ENCODE measurements at places on chromosomes 7 and 10.
A peak's percentile ranks its signal among the peaks of the same experiment; 100 is the strongest.

GRCh38 chr10:7560519-7560918 lies 106.2 kb downstream of the ITIH5 start:
- no peak for DNase-seq

DNA sequence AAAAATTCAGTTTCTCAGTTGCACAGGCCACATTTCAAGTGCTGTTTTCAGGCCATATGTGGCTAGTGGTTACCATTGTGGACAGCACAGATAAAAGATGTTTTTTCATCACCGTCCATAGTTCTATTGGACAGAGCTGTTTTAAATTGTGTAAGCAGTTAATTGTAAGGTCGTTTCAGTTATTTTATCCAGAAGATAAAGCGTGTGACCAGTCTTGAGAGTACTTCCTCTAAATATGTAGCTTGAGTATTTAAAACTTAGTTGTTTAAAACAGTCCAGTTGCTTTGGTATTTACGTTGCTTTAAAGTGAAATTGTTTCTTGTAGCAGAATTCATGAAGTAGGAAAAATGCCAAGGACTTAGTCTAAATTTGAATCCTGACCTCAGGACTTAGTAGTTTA lies 66.9 kb downstream of the ZNRF2 start:
- DNase-seq = no peak

DNA sequence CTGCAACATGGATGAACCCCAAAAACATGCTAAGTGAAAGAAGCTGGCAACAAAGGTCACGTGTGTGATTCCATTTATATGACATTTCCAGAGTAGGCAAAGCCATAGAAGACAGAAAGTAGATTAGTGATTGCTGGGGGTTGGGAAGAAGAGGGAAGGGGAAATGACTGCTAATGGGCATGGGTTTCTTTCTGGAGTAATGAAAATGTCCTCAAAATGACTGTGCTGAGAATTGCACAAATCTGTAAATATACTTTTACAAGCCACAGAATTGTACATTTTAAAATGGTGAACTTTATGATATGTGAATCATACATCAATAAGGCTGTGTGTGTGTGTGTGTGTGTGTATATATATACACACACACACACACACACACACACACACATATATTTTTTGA lies 15.8 kb downstream of the MMS19 start:
- no peak for DNase-seq

- no peak for DNase-seq
These were observed 24.3 kb downstream of the SLC29A3 start for GRCh38 chr10:71343392-71343773.

GRCh38 chr7:149664666-149665065 lies 108.7 kb downstream of the ZNF467 start:
- no peak for DNase-seq

DNA sequence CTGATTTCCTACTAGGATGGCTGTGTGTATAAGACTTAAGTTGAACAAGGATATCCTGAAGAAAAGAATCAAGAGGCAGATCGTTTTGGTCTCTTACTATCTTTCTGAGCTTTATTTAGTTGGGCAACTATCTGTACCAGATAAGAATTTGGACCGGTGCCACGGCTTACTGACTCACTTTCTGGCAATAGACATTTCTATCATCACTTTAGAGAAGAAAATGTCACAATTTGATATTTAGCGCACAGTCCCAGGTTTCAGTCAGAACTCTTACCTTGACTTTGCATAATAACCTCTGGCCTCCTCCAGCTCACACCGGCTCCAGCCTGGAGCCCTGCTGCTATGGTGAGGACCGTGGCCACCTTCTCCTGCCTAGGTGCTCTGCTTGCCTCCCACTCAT lies 218.2 kb upstream of the MDFIC start:
- DNase-seq = no peak

DNA sequence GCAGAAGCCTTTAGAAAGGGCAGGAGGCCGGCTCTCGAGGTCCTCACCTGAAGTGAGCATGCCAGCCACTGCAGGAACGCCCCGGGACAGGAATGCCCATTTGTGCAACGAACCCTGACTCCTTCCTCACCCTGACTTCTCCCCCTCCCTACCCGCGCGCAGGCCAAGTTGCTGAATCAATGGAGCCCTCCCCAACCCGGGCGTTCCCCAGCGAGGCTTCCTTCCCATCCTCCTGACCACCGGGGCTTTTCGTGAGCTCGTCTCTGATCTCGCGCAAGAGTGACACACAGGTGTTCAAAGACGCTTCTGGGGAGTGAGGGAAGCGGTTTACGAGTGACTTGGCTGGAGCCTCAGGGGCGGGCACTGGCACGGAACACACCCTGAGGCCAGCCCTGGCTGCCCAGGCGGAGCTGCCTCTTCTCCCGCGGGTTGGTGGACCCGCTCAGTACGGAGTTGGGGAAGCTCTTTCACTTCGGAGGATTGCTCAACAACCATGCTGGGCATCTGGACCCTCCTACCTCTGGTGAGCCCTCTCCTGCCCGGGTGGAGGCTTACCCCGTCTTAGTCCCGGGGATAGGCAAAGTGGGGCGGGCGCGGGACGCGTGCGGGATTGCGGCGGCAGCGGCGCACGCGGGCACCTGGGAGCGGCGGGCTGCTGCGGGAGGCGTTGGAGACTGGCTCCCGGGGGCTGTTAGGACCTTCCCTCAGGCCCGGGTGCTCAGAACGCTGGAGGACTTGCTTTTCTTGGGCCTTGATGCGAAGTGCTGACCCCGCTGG lies at the start of gene FAS:
FAS (plus strand) TSS at position 415 of the 777 bp plus-strand sequence; CDS start at position 494, 79 bp downstream.
- peak; percentile 79 for DNase-seq

- no peak for DNase-seq
These were observed 34.6 kb downstream of the ANXA8 start for GRCh38 chr10:47449102-47449978.

GRCh38 chr7:2781636-2782035 lies 62.5 kb downstream of the GNA12 start:
- no peak for DNase-seq

GRCh38 chr10:15360566-15360965 lies 10.5 kb downstream of the FAM171A1 start:
- no peak for DNase-seq

DNA sequence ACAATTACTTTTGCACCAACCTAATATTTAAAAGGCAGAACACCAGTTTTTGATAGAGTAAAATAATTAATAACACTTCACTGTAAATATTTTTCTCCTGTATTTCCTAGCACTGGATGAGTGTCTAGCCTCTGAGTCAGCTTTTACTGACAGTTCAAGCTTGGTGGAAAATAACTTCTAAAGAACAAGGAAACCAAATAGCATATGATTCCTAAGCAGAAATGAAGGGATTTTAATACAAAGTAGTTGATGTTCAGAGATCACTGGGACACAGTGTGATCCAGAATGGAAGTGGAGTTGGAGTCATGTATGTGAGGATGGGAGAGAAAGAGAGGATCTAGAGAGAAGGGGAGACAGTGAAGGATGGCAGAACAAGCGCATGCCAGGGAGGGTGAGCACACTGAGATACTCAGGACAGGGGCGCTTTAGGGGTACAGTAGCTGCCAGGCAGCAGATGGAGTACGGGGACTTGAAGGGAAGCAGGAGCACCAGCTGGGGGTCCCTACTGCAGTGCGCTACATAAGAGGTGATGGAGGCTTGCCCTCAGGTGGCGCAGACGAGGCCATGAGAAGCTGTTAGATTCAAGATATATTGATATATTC lies 117.9 kb upstream of the KLF6 start:
- no peak for DNase-seq

GRCh38 chr10:5683065-5683464 lies 1.6 kb upstream of the TASOR2 start:
- DNase-seq = no peak

DNA sequence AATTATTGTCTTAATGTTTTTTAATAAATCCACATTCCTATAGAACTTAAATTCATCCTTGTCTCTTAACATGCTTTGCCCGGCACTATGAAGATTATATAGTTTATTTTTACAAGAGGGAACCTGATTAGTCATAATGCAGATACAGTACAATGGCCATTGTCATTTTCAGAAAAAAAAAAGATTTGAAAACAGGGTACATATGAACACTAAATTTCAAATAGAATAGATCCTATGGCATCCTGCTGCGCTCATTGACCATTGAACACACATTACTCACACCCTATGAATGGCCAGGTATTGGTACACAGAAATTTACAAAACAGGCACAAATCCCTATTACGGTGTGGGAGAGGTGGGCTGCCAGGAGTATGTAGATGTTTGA lies 2.0 kb upstream of the KLF6 start:
- no peak for DNase-seq

GRCh38 chr10:44725404-44725803 lies 185.7 kb upstream of the TMEM72 start:
- DNase-seq = no peak

Data from GM10248 (cell line).